ENCODE measurements at places on chromosomes 12 and 14.

DNA sequence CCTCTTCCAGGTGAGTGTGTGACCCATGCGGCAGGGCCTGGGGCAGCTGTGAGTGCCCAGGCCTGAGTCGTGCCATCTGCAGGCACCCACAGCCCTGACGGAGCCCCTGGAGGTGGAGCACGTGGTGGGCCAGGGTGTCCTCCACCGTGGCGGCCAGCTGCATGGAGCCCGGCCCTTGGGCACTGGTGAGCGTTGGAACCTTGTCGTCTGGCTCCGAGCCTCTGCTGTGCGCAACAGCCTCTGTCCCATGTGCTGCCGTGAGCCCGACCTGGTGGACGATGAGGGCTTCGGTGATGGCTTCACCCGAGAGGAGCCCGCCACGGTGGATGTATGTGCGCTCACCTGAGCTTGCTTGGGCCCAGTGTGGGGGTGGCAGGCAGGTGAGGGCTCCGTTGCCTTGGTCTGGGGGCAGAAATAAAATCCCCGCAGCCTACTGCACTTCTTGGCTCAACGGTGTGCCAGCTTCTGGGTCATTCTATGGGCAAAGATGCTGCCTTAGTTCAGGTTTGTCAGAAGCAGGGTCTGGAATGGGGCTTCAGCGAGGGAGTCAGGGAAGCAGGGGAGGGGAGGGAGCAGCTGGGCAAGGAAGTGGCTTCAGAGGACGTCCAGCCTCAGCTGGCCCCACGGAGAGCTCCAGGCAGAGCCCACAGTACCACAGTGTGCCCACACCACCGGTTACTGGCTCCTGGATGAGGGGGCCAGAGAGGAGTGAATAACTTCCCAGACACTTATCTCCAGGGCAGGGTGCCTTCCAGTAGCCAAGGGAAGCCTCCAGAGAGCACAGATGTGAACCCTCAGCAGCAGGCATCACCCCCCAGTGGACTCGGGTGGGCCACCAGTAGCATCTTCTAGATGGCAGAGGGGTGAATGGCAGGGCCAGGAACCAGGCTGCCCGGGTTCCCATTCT, 1.2 kb upstream of the ARL6IP4 start:
- DNase-seq: no peak

- DNase-seq: no peak
Measured at GRCh38 chr12:53624458-53624857, 1.7 kb downstream of the ATF7 start.

GRCh38 chr14:72559202-72559601, 334.7 kb downstream of the DPF3 start:
- DNase-seq: no peak

GRCh38 chr12:121796855-121797751, 3.6 kb upstream of the RHOF start:
- DNase-seq: peak; percentile 48

GRCh38 chr12:124605883-124606774, 38.7 kb upstream of the NCOR2 start:
- no peak for DNase-seq

DNA sequence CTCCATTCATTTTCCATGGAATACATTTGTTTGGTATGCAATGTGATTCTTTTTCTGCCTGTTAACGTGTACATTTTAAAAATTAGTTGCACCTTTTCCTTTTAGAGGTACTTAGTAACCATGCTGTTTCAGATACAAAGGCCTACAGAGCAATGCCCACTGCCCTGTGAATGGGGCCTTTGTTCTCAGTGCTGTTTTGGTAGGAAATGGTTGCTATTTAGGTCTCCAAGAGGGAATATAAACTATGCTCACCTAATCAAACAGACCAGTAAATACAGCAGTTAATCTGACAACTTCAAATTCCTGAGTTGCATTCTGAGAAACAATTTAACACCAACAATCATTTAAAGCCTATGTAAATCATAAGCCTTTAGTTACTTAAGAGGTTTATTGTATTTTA, 188.7 kb downstream of the BCAT1 start:
- DNase-seq: no peak

GRCh38 chr12:14962153-14962539, 745 bp upstream of the ARHGDIB start:
- DNase-seq: no peak

DNA sequence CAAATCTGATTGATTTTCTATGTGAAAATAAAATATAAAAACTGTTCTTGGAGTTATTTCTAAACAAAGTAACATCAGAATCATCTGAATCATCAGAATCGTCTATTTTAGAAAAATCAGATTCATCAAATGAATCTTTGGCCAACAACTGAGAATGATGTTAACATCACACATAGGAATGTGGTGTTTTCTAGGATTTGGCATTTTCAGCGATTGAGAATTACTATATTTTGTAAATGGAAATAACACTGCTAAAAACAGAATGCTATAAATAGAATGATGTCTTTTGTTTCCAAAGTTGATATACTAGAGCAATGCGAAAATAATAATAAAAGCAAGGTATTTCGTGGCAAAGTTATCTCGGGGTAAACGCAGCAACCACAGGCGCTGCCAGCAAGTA, 73.9 kb upstream of the EVL start:
- no peak for DNase-seq

DNA sequence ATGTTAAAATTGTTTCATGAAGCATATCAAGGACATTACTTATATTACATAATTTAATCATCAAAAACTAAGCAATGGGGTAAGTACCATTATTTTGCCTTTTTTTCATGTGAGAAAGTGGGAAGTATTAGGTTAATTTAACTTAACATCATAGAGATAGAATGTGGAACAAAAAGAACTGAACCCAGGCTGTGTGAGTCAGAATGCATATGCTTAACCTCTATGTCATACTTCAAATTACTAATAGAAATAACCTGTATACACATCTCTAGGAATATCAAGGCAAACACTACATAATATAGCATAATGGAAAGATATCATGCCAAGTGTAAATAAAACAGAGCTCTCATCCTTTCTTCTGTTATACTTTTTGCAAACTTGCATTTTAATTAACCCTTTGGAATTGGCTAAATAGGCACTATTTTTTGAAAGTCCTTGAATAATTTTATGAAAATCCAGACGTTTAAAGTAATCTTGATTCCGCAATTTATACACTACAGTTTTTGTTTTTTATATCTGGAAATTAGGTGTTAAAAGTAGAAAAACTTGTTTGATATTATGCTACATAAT, 777.7 kb downstream of the SLC6A15 start:
- DNase-seq: no peak

- no peak for DNase-seq
Measured at GRCh38 chr12:23303821-23304220, 645.6 kb downstream of the SOX5 start.

GRCh38 chr12:3228552-3228951, 151.4 kb downstream of the TSPAN9 start:
- no peak for DNase-seq

DNA sequence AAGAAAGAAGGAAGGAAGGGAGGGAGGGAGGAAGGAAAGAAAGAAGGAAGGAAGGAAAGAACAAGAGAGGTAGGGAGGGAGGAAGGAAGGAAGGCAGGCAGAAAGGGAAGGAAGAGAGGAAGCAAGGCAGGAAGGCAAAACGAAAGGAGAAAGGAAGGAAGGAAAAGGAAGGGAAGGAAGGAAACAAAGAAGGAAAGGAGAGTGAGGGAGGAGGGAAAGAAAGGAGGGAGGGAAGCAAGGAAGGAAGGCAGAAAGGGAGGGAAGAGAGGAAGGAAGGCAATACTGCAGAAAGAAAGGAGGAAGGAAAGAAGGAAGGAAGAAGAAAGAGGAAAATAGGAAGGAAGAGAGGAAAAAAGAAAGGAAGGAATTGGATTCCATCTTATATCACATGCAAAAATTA, 1303.1 kb upstream of the TMEM132C start:
- no peak for DNase-seq

DNA sequence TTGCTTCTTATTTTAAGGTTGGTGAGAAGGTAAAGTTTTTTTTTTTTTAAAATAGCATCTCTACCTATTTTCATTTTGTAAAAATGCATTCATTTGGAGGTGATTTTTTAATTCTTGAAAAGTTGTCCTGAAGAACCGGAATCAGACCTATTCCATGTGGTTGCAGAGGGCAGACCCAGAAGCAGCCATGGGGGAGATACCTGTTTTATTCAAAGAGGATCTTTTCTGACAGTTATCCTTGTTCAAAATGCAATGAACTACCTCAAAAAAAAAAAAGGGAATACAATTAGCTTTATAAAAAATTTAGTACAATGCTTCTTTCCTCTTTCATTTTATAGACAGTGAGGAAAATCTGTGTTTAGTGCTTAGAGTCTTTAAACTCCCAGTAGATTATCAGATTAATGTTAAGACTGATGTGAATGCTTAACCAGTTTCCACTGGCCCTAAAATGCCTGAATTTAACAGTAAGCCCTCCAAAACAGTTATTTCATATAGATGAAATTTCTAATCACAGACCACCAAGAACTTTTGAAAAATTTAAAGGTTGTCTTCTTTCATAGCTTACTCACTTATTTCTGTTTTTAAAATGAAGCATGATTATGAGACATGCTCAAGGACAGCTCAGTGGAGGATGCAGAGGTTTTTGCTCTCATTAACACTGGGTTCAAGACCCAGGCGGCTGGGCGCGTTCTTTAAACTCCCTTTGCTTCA, 8.6 kb upstream of the NEMF start:
- no peak for DNase-seq

DNA sequence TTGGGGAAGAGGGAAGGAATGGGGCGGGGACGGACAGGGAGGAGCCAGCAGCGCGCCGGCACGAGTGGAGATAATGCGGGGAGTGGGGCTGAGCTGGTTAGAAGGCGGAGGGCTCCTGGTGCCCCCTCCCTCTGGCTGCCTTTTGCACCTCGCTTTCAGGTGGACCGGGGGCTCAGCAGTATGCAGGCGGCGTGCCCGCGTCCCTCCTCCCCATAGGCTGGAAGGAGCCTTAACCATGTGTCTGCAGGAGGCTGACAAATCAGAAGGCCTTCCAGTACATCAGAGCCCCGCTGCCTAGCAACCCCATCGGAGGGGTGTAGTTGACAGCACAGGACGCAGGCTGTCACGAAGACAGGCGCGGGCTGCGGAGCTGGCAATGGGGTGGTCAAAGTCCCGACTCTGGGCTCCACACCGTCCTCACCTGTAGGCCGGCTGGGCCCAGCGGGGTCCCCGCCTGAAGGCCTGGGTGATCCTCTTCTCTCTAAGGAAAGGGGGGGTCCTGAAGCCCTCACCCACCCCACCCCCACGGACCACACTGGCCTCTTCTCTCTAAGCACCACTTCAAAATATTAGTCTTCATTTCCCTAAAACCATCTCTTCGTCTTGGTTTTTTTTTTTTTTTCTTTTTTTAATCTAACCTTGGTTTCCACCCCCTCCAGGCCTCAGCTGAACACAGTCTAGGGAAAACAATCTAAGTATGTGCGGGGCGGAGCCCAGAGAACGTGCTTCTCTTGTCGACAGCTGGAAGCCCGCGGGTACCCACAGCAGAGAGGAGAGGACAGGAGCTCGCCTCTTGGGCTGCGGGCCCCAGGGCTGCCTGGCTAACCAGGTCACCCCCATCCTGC, 44.5 kb downstream of the KDM2B start:
- peak; percentile 75 for DNase-seq

DNA sequence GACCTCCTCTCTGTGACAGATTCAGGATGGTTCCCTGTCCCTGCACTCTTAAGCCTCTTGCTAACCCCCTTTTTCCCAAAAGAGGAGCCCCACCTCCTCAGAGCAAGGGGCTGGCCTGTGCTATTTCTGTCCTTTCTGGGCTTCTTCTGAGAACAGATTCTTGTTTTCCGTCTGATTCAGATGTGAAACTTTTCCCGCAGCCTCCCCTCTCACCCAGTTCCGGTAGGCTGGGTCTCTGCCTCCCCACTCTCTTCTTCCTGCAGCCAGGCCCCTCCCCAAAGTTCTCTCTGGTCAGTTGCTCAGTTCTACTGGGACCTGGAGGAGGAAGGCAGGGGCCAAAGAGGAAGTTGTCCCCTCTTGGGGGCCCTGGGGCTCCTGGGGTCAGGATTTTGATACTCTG, 11.8 kb downstream of the PDE1B start:
- no peak for DNase-seq

- DNase-seq: no peak
Measured at GRCh38 chr12:50574601-50575348, 70.0 kb downstream of the DIP2B start.
